ENCODE measurements at places on chromosomes 16 and 17.

DNA sequence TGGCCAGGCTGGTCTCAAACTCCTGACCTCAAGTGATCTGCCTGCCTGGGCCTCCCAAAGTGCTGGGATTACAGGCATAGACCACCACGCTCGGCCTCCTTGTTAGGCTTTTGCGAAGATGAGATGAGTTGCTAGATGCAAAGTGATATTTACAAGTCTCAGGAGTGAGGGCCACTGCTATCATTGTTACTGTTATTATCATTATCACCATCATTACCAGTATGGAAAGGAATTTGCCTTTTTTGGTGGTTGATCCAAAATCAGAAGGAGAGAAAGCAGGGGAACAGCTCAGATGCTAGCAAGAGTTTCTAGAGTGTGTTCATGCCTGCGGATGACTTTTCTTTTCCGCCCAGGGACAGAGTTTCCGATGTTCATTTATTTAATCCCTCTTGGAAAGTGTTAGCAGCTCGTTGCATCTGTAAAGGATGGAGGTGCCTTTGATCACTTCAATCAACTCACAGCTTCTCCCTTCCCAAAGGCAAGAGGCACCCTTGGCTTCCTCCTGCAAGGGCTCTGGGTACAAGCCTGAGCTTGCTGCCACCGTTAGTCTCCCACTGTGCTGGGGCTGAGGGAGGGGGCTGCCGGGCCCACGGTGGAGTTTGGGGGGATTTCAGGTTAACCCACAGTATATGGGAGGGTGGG, 21.6 kb downstream of the ITPRIPL2 start:
- no peak for DNase-seq

DNA sequence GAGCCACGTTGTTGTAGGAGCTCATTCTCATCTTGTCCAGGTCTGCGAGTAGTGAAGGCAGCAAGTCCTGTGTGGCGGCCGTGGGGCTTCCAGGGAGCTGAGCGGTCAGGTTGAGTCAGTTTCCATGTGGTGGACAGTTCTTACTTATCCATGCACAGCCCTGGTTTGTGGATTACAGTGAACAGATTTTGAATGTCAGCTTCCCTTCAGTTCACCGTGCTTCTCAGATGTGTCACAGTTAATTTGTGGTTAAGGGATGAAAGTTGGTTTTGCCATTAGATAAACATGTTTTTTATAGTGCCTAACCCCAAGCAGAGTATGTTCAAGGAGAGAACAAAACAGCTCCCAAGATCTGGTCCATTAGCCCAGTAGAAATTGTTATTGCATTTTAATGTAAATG, 103.1 kb downstream of the RPTOR start:
- no peak for DNase-seq

DNA sequence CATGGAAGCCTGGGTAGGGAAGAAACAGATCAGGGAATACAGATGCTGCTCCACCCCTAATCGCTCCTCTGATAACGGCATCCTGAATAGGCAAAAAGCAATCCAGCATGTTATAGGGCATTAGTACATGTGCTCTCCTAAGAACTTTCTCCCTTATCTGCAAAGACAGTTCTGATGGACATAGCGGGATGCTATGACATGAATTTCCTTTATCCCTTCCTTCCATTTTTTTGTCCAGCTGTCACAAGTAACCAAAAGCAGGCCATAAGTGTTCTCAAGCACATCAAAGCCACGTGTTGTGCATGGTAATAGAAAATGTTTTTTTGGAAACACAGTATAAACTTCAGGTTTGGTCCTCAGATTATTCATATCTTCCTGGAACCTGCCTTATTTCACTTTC, 141.4 kb upstream of the MON1B start:
- no peak for DNase-seq

GRCh38 chr17:76357597-76358158, 4.0 kb upstream of the PRPSAP1 start:
- no peak for DNase-seq

DNA sequence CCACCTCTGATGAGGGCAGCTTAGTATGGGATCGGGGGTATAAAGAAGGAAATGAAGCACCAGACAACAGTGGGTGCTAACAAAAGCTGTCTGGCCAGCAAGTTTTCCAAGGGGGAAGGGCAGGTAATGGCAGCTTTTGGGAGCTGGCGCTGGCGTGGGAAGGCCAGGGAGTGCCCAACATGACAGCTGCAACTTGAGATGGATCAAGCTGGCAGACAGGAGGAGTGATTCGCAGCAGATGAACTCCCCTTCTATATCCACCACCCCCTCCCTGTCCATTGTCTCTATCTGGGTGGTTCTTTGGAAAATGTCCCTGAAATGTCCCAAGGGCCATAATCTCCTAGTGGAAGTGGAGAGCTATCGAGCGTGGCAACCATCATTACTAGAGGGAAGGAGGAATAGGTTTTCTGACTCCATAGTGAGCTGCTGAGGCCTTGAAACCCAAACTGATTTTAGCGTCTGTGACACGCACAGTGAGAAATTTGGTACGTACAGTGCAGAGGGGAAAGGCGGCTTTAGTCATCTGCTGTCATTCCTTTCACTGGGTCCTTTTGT, 4.8 kb upstream of the INPP5K start:
- no peak for DNase-seq

DNA sequence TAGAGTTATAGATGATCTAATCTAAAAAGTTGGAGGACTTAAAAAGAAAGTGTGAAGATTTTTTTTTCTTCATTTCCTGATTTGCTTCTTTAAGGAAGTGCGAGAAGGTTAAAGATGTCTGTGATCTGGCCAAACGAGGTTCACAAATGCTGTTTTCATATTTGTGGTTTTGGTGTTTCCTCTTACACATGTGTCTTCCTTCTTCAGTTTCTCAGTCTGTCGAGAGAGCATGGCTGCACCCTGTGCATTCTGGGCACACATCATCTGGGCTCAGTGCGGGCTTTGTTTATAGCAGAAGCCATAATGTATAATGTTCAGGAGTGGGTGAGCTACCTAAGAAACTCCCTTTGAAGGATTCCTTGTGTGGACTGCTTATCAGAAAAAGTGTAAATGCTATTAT, 260.4 kb upstream of the TBX2 start:
- peak; percentile 23 for DNase-seq

DNA sequence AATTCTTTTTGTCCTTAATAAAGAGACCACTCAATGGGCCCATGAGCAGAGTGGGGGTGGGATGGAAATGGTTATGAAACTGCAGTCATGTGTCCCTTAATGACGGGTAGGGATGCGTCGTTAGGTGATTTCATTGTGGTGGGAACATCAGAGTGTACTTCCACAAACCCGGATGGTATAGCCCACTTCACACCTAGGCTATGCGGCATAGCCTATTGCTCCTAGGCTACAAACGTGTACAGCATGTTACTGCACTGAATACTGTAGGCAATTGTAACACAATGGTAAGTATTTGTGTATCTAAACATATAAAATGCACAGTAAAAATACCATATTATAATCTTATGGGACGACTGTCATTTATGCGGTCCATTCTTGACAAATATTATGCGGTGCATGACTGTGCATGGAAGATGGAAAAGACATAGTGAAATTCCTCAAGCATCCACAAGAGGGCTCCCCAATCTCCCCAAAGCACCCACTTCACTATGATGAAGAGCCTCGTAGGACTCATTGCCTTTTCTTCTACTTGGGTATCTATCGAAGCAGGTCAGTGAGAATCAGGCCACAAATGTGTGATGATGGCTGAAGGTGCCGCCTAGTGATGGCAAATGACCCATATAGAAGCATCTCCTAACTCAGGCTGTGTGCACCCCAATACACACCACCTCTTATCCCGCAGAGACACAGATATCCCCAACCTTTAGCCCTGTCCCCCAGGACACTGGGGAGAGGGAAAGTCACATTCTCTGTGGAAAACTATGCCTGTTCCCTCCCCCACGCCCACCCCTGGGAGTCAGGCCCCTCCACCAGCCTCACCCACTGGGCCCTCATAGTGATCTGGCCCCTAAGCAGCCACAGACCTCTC, 43.5 kb downstream of the TBX21 start:
- no peak for DNase-seq

DNA sequence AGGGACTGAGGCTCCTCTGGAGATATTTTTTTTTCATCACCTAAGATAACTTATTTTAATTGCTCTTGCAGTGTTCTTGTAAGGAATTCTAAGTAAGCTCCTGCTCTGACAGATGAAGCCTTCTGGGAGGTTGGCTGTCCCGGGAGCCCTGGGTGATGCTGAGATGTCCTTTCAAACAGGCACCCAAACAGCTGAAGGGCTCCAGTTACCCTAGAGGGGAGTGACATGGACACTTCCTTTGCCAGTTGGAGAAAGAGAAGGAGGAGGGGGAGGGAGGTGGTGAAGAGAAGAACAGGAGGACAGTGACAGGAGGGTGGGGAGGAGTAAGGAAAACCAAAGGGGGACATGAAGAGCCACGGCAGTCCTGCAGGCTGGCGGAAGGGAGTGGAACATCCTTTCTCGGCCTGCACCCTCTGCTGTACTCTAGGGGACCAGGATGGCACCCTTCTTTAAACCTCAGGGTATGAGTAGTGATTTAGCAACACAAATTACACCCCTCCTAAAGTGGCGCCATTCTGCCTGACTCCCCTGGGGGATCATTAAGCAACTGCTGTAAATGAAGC, 51.8 kb downstream of the MYH3 start:
- DNase-seq, result no peak

DNA sequence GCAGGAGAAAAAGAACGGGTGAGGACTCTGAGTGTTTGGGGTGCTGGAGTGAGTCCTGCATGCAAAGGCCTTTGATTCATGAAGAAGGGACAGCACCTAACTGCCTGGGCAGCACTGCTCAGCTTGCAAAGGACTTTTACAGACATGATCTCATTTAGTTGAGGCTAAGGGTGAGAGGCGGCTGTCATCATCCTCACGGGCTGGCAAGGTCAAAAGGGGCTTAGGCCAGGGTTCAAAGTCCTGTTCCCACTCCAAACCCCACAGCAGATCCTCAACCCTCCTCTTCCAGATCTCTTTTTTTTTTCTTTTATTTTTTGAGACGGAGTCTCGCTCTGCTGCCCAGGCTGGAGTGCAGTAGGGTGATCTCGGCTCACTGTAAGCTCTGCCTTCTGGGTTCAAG, 4.8 kb downstream of the RHBDF2 start:
- no peak for DNase-seq

DNA sequence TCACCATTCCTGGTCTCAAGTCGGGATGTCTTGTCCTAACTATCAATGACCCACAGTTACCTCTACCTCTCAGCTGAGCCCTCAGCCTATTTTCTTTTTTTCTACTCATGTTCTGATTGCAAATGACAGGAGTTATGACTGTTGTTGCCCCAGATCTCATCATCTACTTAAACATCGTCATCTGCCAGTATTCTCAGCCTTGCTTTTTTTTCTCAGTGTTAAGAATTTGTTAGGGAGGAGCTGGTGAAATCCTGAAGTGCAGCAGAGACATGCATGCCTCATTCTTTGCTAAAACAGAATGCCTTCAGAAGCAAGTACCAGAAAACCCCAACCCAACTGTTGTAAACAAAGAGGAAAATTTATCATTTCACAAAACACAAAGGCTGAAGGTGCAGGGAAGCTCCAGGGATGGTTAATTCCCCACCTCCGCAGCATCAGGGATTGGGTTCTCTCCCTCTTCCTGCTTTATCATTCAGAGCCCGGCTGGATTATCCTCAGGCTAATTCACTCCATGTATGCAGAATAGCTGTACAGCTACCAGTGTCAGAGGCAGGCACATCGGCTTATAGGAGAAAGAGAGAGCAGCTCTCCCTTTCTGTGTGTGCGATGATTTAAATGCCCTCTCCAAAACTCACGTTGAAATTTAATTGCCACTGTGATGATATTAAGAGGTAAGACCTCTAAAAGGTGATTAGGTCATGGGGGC, 540.8 kb upstream of the HSBP1 start:
- DNase-seq, result no peak

DNA sequence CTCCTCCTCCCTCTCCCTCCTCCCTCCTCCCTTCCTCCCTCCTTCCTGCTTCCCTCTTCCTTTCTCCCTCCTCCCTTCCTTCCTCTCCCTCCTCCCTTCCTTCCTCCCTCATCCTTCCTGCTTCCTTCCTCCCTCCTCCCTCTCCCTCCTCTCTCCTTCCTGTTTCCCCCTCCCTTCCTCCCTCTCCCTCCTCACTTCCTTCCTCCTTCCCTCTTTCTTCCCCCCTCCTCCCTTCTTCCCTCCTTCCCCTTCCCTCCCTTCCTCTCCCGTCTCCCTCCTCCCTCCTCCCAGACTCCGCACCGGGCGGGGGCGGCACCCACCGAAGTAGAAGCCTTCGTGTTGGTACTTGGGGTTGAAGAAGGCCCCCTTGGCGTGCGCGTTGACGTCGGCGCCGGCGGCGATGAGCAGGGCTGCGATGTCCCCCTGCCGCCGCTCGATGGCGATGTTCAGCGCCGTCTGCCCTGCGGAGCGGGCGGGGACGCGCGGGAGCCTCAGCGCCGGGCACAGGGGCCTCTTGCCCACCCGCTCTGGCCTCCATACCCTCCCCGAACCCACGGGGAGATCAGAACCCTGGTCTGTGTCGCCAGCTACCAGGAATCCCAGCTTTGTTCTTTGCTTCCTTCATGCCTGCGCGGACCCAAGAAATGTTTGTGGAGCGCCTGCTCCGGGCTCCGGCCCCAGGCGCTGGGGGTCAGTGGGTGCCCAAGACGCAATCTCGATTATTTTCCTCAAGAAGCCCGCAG, 22.2 kb downstream of the TRPV3 start:
- DNase-seq, result peak; percentile 20

- no peak for DNase-seq
These were observed 87.0 kb downstream of the CPPED1 start for GRCh38 chr16:12716658-12717057.

GRCh38 chr16:70713342-70713741, 27.5 kb upstream of the MTSS2 start:
- no peak for DNase-seq

GRCh38 chr17:47791025-47791424, 30.6 kb downstream of the OSBPL7 start:
- DNase-seq, result no peak

GRCh38 chr17:7045492-7046126, 1.7 kb upstream of the SLC16A11 start:
- DNase-seq, result no peak

- no peak for DNase-seq
These were observed 87.6 kb downstream of the RAB11FIP4 start for GRCh38 chr17:31479062-31479408.

GRCh38 chr17:76197911-76198310, 42.4 kb downstream of the RNF157 start:
- DNase-seq, result no peak

GRCh38 chr17:30922235-30923030, 688 bp downstream of the ADAP2 start:
- DNase-seq, result no peak

DNA sequence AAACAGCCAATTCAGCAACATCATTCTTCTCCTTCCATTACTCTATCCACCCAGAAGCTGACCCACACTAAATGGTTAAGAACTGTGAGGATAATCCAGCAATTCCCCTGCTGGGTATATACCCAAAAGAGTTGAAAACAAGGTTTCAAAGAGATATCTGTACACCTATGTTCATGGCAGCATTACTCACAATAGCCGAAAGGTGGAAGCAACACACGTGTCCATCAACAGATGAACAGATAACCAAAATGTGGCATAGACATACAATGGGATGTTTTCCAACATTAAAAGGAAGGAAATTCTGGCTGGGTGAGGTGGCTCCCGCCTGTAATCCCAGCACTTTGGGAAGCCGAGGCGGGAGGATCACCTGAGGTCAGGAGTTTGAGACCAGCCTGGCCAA, 19.9 kb downstream of the MIS12 start:
- DNase-seq, result no peak

- DNase-seq, result no peak
These were observed 15.1 kb downstream of the SAMD14 start for GRCh38 chr17:50114849-50115357.

Measured in activated CD4-positive, CD25-positive, alpha-beta regulatory T cell (primary cell).